ENCODE measurements at places on chromosomes 4 and X.

GRCh38 chrX:20591246-20591645 is 324.5 kb upstream of the RPS6KA3 start:
- no peak for DNase-seq

DNA sequence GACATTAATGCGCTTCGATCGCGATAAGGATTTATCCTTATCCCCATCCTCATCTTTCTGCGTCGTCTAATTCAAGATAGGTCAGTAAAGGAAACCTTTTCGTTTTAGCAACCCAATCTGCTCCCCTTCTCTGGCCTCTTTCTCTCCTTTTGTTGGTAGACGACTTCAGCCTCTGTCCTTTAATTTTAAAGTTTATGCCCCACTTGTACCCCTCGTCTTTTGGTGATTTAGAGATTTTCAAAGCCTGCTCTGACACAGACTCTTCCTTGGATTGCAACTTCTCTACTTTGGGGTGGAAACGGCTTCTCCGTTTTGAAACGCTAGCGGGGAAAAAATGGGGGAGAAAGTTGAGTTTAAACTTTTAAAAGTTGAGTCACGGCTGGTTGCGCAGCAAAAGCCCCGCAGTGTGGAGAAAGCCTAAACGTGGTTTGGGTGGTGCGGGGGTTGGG is 528 bp upstream of the FGF2 start:
- no peak for DNase-seq

DNA sequence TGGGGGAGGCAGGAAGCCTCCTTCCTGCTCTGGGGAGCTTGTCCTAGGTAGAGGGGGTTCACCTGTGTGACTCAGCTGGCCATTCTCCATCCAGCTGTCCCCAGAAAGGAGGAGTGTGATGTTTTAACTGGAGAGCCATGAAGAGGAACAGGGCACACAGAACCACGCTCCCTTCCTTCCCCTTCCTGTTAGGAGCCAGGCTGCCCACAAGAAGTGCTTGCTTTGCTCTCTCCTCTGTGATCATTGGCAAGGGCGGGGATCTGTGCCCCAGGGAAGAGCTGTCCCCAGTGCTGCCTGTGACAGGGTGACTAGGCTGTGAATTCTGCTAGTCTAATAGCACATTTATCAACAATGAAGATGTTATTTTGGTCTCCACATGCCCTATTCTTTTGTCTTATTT is 169.6 kb upstream of the GATB start:
- no peak for DNase-seq

GRCh38 chr4:179415037-179415846 is 1973.0 kb upstream of the AGA start:
- no peak for DNase-seq

GRCh38 chr4:75172551-75172950 is 239.6 kb downstream of the PARM1 start:
- no peak for DNase-seq

DNA sequence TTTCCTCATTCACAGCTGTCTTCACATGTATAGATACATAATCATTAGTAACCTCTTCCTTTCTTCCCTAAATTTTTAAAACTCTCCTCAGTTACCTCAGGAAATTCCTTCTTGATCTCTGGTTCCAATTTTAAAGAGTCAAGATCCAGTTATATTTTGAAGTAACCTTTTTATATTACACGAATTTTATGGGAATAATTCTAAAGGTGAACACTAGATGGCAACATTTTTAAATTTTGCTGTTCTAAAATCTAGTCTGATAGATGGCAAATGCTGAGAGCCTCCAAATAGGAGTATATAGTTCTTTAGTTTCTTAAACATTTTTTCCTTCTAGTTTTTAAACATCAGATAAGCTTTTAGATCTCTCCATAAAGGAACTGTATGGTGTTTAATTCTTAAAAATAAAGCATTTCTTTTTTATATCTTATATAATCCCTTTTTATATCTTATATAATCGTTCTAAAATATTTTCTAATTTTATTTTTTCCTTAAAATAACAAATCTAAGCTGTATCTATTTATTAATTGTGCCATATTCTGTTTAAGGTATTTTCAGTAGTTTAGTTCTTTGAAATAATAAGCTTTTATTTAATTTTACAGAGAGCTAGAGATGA is 37.9 kb upstream of the PAPSS1 start:
- no peak for DNase-seq

GRCh38 chr4:151962138-151962823 is 201.5 kb upstream of the GATB start:
- no peak for DNase-seq

DNA sequence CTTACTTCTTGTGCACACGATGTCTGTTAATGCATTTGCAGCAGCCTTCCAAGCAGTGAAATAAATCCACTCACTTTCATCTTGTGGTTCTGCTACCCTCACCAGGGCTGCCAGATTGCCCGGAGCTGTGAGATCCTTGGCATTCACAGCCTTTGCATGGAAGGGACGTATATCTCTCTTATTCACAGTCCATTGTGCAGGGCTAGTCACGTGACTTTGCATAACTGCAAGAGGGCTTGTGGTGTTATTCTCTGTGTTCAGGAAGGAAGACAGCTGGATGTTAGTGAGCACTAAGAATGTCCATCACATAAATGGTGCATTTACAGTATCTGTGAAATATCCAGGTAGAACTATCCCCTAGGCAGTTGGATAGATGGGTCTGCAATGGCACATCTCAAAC is 96.5 kb upstream of the BEND4 start:
- DNase-seq, result no peak

DNA sequence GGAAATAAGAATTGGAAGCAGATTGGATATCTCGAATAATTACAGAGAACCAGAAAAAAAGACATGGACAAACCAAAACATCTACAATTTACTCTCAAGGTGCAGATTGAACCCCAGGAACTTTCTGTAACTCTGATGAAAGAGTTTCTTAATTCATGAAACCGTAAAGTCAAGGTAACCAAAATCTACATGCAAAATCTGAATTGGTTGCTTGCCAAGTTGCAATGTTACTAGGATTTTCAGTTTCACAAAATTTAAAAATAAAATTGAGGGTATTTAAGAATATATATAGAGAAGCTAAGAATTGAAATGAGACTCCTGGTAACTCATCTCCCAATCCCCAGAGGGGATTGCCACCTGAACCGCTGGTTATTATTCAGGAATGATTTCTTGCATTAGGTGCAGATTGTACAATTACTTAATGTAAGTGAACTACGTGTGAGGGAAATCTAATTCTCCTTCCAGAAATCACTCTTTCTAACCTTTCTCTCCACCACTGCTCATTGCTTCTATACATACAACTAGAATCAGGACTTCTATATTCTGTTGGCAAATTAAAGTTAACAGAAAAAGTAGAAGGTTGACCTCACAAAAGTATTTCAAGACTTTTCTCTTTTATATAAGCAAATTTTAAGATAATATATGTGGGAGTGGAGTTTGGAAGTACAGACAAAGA is 221.5 kb upstream of the NDST4 start:
- DNase-seq, result no peak

DNA sequence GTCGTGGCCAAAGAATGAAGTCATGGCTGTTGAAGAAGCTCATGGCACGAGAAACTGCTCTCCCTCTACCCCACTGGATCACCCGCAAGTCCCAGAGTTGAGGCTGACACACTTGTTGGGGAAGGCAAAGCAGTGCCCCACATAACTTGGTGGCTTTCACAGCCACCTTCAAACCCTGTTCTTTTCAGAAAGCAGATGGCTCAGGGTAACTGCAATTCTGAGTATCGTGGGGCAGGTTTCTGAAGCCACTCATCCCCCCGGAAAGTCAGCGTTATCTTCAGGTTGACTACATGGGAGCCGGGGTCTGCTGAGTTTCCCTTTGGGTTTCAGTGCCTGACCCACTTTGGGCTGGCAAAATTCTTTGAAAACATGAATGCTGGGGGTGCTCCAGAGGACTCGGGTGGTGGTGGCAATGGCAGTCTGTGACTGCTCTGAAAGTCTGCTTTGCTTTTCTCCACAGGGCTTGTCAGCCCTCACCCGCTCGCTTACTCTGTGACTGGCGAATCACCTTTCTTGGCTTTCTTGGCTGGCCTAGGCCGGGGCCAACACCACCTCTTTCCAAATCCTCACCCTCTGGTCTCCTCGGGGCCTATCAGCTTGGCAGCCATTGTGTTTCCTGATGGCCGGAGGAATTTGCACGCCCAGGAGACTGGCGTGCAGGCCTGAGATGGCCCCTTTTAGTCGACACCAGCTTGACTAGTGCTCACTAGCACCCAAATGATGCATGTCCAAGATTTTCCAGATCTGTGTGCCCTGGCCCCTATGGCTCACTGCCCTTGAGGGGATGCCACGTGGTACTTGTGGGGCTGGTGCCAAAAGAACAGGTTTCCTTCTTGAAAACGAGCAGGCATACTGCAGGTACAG is 7.3 kb downstream of the PPP1R3F start:
- DNase-seq, result no peak
